ENCODE measurements at places on chromosomes 7 and 10.

- no peak for DNase-seq
Observed at GRCh38 chr7:115793958-115794702, 236.4 kb downstream of the TFEC start.

DNA sequence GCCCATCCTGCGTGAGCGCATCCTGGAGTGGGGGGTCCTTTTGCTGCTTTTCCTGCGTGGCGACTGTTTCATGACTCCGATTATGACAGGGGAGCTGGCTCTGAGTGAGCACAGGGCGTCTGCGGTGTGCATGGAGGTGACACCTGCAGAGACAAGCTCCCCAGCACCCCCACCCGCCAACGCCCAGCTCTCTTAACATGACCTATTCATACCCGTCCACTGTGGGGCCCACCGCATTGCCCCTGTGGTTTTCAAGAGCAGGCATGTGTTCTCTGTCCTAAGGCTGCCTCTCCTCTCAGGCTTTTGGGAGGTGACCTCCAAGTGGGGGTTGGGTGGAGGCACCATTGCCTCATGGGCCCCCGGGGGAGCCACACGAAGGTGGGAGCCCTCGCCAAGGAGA lies 500.7 kb downstream of the TCERG1L start:
- DNase-seq = no peak

- no peak for DNase-seq
Observed at GRCh38 chr7:5296611-5297226, 14.0 kb downstream of the SLC29A4 start.

DNA sequence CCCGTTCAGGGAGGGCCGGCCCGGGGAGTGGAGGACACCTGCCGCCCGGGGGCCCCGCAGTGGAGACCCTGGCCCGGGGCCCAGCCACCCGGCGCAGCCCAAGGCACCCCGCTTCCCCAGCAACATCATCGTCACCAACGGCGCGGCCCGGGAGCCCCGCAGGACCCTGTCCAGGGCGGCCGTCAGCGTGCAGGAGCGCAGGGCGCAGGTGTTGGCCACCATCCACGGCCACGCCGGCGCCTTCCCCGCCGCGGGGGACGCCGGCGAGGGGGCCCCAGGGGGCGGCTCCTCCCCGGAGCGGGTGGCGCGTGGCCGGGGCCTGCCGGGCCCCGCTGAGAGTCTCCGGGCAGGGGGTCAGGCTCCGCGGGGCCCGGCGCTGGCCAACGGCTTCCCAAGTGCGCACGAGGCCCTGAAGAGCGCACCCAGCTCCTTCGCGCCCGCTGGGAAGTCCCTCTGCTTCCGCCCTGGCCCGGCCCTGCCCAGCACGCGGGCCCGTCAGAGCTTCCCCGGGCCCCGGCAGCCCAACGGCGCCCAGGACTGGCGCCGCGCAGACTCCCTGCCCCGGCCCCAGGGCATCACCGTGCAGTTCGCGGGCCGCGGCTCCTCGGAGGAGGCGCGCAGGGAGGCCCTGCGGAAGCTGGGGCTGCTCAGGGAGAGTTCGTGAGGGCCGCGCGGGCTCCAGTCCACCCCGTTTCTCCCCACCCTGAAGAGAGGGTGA lies 46.7 kb downstream of the PROSER2 start:
- no peak for DNase-seq

GRCh38 chr10:104802941-104803340 lies 161.9 kb downstream of the SORCS3 start:
- no peak for DNase-seq

- DNase-seq = no peak
Observed at GRCh38 chr10:64334084-64334483, 812.9 kb downstream of the REEP3 start.
